ENCODE measurements at places on chromosomes 1 and 21.

DNA sequence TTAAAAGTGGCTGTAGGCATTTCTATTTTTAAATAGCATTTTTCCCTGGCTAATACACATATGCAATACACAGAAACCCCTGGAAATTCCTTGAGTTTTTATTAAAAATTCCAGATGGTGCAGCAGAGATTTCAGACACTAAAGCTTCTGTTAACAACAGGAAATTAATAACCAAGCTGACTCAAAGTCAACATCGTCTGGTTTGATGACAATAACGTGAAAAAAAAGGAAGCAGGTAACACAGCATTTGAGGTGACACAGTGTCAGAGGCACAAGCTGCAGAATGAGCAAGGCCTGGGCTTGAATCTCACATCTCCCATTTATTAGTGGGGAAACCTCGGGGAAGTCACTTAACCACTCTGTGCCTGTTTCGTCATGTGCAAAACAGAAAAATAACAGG lies 64.6 kb upstream of the GJB5 start:
- DNase-seq, result no peak

GRCh38 chr1:180003026-180003695 lies 48.6 kb downstream of the CEP350 start:
- DNase-seq, result no peak

GRCh38 chr1:184427722-184428121 lies 40.9 kb downstream of the C1orf21 start:
- no peak for DNase-seq

- no peak for DNase-seq
Observed at GRCh38 chr1:64269558-64269884, 66.1 kb downstream of the UBE2U start.

DNA sequence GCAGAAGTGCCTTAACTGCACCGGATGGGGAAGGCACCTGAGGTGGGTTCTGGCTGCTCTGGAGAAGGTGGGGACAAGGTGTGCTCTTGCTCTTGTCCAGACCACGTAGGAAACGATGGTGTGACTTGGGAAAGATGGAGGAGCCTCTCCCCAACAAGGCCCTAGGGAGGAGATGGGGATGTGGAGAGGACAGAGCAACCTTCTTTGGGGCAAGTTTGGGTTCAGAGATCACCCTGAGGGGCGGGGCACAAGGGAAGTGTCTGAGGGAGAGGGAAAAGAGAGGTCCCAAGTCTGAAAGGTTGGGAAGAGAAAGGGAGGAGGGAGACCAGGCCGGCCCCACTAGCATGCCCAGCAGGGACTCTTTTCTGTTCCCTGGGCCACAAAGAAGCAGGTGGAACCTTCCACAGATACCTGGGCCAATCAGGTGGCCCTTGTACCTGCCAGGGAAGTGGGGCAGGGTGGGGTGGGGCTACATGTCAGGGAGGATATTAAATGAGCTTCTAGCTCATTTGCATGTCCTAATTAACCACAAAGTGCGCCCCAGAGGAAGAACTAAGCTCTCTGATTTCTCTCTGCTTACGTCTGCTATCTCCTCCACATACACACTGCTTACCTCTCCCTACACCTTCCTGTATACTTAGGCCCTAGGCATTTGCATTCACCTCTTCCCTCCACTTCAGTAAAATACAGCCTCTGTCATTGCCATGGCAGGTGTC lies 15.9 kb downstream of the INKA2 start:
- no peak for DNase-seq

- no peak for DNase-seq
Observed at GRCh38 chr21:41852929-41853320, 26.2 kb downstream of the PRDM15 start.

GRCh38 chr1:112546076-112546475 lies 37.3 kb downstream of the WNT2B start:
- DNase-seq, result no peak

GRCh38 chr1:161933592-161934588 lies 89.8 kb downstream of the OLFML2B start:
- no peak for DNase-seq

- DNase-seq, result no peak
Observed at GRCh38 chr1:163145435-163145834, 57.3 kb downstream of the RGS5 start.

DNA sequence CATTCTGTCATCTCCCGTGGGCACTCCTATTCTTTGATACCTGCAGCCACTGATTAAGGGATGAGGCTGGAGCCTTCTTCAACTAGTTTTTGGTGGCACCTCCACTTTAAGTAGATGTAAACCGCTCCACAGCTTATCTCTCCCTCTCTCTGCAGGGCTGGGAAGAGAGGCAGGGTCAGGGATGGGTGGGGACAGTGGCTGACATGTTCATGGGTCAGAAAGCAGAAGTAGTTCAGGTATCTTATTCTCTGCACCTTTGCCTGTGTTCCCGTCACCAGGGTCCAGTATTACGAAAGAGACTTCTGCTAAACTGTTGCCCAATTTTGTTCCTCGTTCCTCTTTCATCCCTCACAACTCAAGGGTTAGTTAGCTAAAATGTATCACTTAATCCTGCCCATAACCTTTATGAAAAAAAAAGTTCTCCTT lies 51.7 kb upstream of the EDEM3 start:
- no peak for DNase-seq

- DNase-seq, result no peak
Observed at GRCh38 chr1:203135636-203136305, 8.2 kb downstream of the ADORA1 start.

- no peak for DNase-seq
Observed at GRCh38 chr1:160169553-160170399, 18.4 kb downstream of the ATP1A4 start.

DNA sequence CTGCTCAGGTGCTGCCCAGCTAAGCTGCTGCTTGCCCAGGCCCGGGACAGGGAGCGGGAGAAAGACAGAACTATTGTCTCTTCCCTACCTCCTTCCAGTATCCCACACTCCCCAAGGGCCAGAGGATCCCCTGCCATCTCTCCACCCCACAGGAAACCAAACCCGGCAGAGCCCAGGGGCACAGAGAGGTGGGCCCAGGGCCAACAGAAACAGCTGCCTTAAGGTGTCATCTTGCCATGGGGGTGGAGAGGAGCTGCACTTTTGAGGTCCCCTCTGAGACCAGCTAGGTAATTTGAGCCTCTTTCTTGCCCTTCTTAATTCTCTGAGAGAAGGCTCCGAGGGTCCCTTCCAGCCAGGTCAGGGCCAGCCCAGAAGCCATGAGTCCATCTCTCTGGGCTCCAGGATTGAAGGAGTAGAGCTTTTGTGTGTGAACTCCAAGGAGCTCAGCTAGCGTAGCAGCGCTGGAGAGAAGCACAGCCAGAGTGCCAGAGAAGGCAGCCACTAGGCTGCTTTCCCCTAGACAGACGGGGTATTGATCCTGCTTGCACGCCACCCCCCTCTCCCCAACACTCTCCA lies 9.7 kb upstream of the GPR61 start:
- DNase-seq, result no peak

Measured in activated CD4-positive, alpha-beta T cell treated with anti-CD3 and anti-CD28 coated beads, Interleukin-2, amount 50 U/mL, for 24 hours (primary cell).